GM13976 (cell line): ENCODE measurements at places on chromosomes 2 and 18.

DNA sequence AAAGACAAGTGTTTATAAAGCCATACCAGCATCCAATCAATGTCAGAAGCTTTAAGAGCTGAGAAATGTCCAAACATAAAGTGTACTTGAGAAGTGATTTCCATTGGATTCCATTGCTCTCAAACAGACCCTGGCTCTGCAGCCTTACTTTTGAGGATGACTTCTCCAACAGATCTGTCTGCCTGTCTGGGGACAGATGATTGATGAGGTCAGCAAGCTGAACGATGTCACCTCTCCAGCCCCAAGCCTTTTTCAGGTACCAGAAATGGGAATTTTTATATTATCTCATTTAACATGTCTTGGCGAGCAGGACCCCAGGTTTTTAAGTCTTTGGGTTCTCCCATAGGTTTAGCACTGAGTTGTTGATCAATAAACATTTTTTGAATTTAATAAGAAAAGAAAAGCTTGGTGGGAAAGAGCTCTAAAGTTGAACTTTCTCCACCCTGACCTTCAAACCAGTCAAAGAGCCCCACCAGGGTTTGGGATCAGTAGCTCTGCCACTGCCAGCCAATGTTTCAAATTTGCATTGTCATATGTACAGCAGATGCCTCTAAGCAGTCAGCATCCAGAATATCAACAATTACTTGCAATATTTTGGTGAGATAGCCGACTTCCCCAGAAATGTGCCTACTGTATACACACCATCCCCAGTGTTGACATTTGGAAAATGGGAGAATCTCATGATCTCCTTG, 22.5 kb downstream of the PTPN18 start:
- no peak for DNase-seq

DNA sequence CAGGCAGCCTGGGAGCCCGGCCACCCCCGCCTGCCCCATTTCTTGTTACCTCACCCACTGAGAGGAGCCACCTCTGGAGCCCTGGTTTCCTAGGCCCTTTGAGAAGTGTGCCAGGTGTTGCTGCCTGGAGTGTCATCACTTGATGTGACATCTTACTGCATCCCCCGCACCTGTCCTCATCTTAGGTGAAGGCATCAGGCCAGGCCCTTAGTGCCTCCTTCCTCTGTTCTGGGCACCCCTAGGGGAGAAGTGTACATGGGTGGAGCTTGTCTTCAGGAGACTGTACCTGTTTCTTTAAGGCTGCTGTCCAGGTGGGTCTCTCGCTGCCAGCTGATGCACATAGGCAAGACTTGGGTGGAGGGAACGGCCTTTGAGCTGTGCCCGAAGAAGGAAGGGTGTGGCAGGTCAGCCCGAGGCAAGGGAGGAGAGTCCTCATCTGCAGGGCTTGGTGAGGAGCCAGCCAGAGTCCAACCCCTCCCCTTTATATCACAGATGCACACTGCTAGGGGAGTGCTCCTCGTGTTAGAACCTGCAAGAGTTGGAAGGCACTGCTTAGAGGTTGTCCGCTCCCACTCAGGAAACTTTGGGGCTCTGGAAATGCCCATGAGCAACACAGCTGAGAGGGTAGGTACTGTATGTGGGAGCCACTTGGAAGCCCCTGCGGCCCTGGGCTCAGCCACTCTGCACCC, 45.9 kb downstream of the NCK2 start:
- no peak for DNase-seq

DNA sequence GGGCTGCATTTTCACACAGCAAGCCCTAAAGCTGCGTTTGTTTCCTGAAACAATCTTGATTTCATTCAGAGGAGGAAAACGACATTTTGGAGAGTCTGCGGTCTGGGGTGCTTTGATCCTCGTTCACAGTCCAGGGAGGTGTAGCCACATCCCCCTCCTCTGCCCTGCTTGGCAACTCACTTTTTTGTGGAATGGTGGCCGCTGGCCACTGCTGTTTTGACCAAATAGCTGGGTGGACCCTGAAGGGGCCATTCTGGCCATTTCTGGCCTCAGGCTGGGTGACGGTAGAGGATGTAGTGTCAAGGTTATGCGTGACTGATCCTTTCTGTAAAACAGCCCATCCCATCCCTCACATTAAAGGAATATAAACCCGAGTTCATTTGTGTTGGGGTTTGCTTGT, 62.2 kb downstream of the INPP4A start:
- no peak for DNase-seq

GRCh38 chr2:37376421-37377186, 32.2 kb downstream of the QPCT start:
- peak; percentile 46 for DNase-seq

GRCh38 chr2:102144128-102144527, 1.6 kb downstream of the IL1R1 start:
- no peak for DNase-seq

- peak; percentile 55 for DNase-seq
These were observed 18.0 kb downstream of the REL start for GRCh38 chr2:60899230-60899891.

DNA sequence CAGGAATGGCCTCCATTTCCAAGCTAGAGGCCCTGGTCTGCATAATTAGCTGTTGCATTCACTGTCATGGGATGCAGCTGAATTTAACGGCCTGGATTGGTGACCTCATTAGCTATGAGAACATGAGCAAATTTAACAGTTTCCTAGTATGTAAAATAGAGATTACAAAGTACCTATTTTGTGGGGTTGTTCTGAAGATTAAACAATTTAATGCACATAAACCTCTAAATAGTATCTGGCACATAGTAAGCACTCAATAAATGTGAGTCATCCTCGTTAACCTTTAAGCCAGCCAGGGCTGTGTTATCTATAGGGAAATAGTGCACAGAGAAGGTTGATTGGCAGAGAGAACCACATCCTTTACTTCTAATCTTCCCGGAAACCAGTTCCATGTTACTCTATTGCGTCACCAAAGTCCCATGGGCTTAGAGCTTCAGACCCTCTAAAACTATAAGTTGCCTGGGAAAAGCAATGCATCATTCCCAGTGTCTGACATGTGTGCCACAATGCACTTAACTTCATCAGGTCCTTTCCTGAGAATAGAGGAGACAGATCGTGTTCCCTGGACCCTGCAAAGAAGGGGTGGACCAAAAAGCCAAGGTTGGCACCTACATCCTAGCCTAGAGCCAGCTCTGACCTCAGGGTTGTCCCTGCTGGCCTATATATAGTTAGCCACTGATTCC, 196.5 kb downstream of the LNPK start:
- DNase-seq = no peak

DNA sequence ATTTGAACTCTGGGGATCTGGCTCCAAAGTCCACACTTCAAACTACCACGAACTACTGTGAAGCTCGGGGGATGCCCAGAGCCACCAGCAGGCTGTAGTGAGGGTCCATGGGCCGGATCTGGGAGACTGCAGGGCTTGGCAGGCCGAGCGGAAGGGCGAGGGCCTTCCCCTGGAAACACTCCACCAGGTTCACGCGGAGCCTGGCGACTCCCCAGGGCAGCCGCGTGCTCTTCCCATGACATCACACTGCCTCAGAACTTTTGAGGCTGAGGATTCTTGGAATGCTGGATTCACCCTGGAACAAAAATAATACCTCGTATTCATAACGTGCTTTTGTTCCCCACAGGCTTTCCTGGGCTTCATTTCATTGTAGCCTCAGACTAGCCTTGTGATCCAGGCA, 201.0 kb downstream of the SMAD7 start:
- no peak for DNase-seq

GRCh38 chr2:158567208-158567607, 110.5 kb downstream of the PKP4 start:
- DNase-seq = no peak

- DNase-seq = no peak
These were observed 972 bp upstream of the CELF4 start for GRCh38 chr18:37566479-37567060.

DNA sequence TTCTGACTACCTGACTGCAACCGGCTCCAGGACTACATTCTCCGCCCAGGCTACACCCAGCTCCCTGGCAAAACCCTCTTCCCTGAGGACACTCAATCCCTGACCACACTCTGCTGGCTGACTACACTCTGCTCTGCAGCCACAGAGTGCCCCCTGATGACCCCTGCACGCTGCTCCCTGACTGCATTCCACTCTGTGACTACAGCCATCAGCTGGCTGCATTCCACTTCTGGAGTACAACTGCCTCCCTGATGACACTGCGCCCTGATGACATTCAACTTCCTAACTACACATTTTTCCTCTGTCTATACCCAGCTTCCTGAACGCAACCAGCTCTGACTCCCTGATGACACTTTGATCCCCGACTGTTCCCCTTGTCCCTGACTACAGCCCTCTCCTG, 71.3 kb upstream of the NRXN1 start:
- no peak for DNase-seq
